ENCODE measurements at places on chromosomes 3 and 15.

DNA sequence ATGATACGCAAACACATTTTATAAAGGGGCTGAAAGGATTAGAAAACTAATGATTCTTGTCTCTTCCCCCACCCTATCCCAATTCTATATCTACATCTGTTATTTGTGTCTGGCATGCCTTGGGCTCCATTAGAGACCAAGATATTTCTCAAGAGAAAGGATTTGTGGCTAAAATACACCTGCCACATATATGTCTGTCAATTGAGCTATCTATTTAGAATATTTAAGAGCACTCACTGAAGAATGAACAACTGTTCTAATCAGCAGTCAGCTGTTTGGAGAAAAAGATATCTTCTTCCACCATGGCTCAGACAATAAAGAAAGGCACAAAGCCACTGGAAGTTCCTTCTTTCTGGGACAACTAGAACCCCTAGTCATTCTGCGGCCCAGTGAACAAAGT lies 61.7 kb upstream of the LRRN1 start:
- no peak for DNase-seq

GRCh38 chr15:92510163-92510882 lies 116.6 kb downstream of the ST8SIA2 start:
- DNase-seq: no peak

GRCh38 chr3:140568842-140569520 lies 108.9 kb upstream of the TRIM42 start:
- DNase-seq: no peak

GRCh38 chr15:96042734-96043224 lies 287.7 kb upstream of the NR2F2 start:
- no peak for DNase-seq

DNA sequence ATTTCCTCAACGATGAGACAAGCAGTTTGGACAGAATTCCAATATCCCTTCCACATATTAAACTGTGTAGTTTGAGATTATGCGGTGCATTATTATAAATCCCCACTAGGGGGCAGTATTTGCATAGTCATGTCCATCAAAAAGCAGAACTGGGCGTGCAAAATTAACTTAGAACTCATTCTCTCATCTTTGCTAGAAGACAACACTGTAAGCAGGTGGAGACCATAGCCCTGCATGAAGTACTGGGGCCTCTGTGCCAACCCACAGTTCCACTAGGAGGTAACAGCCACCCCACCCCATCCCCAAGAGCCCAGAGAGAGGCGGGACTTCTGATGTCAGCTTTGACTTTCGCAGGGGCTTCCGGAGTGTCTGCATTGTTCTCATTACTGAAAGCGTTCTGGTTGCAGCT lies 106.6 kb upstream of the TMC3 start:
- no peak for DNase-seq

- no peak for DNase-seq
These were observed 403.7 kb downstream of the SOX2 start for GRCh38 chr3:182115328-182116015.

DNA sequence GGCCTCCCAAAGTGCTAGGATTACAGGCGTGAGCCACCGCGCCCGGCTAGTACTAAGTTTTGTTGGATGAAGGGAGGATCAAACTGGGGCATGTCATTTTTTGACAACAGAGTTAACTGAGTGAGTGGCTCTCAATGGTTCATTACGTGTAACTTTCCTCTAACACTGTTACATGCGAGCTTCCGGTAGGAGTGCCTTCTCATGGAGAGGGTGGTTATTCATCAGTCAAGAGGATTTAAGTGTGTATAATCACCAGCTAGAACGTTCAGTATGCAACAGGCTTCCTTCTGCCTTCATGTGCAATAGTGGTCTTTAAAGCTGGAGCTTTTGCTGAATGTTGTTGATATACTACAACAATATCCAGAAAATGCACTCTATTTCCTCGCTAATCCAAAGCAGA lies 19.1 kb upstream of the GOLGA8A start:
- DNase-seq: no peak

DNA sequence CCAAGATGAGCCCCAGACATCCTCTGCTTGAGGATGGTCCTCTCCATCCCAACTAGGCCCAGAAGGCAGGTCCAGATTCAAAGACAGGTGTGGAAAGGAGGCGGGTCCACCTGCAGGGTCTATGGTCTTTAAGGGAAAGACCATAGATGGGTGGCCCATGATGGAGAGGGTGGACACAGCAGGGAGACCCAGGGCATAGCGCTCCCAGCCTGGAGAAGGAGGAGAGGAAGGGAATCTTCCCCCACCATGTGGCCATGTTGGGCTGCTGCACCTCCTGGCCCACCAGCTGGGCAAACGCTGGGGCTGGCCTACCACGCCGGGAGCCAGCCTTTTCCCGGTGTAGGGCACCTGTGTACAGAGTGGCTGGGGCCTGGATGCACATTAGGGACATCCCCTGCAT lies 265.2 kb upstream of the TLE3 start:
- DNase-seq: no peak

GRCh38 chr3:141405025-141405424 lies 36.7 kb downstream of the ZBTB38 start:
- DNase-seq: no peak

DNA sequence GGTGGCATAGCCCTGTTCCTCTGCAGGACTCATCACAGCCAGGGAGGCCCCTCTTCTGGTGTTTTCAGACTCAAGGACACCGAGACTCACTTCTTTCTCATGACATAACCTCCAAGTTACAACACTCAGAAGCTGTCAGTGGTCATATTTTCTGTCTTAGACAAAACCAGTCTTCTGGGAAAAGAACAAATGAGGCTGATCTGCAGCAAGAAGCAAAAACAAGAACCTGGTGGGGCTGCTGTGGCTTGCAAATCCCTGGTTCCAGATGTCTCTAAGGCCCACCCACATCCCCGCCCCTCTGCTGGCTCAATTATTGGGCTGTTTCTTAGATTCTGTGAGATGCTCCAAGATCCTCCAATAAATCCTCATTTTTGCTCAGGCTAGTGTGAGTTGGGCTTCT lies 16.6 kb upstream of the LOXL1 start:
- DNase-seq: no peak

DNA sequence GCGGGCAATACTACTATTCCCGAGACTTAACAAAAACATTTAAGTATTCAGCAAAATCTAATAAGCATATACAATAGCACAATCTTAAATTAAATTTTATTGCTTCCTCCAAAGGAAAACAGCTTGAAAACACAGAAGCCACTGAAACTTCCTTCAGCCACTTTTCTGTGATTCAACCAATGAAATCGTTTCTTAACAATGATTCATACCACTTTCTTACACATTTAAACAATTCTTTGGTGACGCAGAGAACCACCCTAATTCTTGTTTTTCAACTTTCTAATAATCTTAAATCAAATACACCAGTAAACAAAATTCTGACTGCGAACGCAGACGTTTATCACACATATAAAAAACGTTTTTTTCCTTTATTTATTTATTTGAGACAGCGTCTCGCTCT lies 4.1 kb downstream of the TJP1 start:
- no peak for DNase-seq

DNA sequence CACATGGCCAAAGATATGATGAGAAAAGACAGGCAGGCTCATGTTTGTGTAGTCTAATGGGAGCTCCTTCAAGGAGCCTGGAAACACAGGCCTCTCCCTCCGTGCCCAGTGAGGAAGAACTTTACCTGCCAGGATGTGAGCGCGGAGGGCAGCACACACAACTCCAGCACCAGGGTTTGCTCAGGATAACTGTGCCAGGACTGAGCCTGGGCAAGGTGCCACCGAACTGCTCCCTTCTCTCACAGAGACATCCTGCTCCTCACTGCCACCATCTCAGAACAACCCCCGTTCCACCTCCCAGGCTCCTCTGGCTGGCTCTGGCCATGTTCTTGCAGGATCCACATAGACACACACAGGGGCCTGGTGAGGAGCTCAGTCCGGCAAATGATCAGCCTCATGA lies 87.4 kb downstream of the NUP210 start:
- DNase-seq: no peak

DNA sequence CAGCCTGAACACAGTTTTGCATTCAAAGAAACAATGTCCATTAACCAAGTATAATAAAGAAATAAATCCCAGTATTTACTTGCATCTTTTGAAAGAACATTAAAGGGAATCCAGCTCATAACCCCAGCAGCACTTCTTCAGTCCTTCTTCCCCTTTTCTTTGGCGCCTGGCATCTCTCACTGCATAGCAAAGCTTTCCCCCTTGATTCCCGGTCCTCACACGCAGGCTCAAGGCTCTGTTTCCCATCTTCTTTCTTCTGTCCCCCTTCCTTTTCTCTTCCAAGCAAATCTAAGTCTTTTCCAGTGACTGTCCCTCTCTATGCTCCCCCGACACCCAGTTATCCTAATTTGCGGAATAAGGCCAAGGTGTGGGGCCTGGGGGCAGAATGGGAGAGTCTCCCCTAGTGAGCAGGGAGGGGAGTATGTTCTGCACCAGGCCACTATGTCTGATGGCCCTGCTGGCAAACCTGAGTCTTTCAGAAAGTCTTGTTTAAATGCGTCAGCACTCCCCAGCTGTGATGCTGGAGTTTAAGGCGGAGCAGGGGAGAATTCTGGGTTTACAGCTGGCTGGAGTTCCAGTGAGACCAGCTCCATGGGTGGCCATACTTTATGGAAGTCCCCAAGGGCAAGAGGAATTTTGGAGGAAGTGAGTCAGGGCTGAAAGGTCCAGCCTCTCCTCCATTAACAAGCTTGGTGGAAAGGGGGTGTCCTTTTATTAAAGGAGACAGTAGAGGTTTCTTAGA lies 42.1 kb downstream of the GOLGA6A start:
- DNase-seq: no peak

DNA sequence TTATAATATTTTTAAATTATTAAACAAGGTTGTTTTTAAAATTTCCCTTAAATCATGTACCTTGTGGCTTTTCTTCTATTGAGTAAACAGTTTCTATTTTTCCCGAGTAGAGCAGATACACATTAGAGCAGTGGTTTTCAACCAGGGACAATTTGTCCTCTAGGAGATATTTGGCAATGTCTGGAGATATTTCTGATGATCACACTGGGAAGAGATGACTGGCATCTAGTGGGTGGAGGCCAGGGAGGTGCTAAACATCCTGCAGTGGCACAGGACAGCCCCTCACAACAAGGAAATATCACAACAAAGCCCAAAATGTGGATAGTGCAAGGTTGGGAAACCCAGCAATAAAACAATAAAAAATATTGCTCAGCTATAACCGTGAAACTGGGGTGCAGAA lies 113.0 kb upstream of the PTPRG start:
- DNase-seq: no peak

- no peak for DNase-seq
These were observed 218.4 kb downstream of the SOX2 start for GRCh38 chr3:181930105-181930504.

GRCh38 chr15:55993804-55994560 lies 570 bp upstream of the NEDD4 start:
- DNase-seq: no peak

DNA sequence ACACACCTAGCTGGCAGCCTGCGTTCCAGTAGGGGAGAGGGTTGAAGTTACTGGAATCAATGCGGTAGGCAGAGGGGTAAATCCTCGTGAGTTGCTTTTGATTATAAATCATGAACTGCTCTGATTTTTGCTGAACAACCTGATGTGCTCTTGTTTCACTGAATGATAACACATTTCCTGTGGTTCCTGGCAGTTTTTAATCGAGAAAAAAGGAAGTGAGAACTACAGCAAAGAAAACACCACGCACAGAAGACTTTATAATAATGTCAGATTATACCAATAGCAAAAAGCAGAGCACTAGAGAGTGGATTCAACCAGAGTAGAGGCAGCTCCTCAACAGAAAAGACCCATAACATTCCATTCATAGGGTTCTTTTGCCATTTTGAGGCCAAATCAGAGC lies 200.8 kb upstream of the STRIT1 start:
- no peak for DNase-seq

DNA sequence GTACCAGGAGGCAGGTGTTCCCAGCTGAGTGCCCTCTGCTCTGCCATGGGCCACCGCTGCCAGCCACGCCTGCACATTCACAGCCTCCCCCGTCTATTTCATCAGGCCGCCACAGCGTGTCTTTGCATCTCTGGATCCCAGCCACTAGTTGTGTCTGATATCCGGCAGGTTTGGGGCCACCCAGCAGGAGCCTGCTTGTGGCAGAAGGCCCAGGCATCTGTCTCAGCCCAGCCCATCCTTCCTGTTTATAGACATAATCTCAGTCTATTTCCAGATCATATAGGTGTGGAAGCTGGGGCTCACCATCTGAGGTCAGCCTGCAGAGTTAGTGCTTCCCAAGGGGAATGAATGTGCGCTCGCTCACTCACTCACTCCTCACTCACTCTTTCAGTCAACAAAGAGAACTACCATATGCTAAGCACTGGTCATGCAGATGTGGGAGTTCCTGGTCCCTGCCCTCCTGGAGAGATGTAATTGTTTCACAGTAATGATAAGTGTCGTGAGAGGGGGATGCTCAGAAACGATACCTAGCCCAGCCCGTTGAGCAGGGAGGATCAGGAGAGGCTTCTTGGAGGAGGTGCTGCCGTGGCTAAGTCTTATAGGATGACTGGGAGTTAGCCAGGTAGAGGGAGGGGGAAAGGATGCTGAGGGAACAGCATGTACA lies 60.6 kb downstream of the FGD5 start:
- peak; percentile 34 for DNase-seq

DNA sequence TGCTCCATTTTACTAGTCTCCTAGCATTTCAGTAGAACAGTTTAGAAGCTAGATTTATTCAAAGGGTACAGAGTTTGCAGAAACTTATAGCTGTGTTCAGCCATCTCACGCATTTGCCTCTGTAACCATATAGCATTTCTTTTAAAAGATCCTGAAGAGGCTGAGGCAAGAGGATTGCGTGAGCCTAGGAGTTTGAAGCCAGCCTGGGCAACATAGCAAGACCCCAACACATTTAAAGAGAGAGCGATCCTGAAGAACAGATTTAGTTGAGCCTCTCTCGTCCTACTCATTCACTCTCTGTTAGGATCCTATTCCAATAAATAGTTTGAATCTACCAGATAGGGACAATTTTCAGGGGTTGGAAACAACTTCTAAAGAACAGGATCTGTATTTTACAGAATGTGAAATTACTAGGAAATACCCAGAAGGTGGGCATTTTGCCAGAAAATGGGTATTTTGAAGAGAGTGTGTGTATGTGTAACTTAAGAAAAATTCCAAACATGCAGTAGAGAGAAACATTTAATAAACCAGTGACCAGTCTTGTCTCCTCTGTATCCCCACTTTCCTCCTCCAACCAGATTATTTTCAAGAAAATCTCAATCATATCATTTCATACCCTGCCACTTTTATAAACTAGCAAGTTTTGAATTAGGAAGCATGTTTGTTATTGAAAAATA lies 4.5 kb downstream of the EIF3J start:
- DNase-seq: no peak

GRCh38 chr15:52134502-52135144 lies 22.0 kb upstream of the BCL2L10 start:
- no peak for DNase-seq

GRCh38 chr3:122979211-122979610 lies 48.4 kb downstream of the SEMA5B start:
- no peak for DNase-seq

- DNase-seq: no peak
These were observed 1090.9 kb downstream of the TBL1XR1 start for GRCh38 chr3:176106380-176106779.

DNA sequence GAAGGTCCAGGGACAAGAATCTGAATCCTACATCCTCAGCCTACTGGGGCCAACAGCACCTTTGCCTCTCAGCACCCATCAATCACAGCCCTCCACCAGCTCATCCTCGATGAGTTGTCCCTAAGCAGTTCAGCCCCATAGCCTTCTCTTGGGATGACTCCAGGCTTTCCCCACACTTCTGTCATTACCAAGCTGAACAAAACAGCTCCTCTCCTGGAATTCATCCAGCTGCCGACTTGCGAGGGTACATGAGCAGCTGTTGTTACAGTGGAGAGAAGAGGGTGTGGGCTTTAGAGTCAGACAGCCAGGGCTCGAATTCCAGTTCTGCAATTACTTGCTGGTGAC lies 69.0 kb upstream of the THBS1 start:
- DNase-seq: no peak

GRCh38 chr15:48858401-48858800 lies 19.5 kb upstream of the EID1 start:
- no peak for DNase-seq
